ENCODE measurements at places on chromosomes 13 and 19.

DNA sequence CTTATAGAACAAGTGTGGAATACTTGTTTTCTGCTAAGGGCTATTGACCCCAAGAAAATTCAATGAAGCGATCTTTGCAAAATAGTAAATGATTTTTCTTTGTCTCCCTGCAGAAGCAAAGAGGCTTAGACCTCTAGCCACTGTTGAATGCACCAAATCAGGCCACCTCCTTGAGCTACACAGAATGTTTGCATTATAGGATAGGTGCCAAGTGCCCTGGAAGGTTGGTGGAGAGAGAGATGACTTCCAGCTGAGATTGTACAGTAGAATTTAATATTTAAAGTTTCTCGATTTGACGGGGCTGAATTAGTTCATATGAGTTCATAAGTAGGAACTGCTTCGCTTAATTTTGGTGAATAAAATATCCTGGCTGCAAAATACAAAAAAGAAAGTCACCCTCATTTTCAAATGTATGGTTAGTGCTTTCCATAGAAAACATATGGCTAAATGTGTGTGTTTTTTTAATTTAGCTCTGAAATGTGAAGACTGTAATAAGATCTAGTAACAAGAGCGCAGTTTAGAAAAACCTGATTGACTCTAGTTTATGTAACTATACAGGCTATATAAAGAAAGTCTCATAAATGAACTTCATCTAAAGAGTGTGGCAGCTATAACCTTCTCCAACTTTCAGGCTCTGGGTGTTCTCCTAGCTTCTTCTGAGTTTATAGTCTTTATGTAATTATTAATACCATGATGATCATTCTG, 41.6 kb downstream of the LRCH1 start:
- DNase-seq = no peak

DNA sequence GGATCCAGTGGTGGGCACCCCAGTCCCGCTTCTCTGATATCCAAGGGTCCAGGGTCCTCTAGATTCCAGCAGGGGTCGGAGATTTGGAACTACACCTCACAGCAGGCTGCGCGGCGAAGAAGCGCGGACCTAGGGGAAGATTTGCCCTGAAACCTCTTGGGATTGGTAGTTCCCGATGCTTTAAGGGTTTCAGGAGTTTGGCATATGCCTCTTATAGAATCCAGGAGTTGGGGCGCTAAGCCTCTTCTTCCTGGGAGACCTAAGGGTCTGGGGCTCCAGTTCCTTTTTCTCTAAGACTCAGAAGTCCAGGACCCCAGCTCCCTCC, 349 bp downstream of the BCL2L12 start:
- DNase-seq = no peak

DNA sequence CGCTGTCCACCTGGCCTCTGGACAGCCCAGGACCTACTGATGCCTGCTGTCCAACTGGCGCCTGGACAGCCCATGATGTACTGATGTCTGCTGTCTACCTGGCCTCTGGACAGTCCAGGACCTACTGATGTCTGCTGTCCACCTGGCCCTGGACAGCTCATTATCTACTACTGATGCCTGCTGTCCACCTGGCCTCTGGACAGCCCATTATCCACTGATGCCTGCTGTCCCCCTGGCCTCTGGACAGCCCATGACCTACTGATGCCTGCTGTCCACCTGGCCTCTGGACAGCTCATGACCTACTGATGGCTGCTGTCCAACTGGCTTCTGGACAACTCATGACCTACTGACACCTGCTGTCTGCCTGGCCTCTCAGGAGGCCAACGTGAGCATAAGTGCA, 208.1 kb downstream of the TEX29 start:
- no peak for DNase-seq

GRCh38 chr13:105537113-105537512, 998.3 kb downstream of the EFNB2 start:
- DNase-seq = no peak

DNA sequence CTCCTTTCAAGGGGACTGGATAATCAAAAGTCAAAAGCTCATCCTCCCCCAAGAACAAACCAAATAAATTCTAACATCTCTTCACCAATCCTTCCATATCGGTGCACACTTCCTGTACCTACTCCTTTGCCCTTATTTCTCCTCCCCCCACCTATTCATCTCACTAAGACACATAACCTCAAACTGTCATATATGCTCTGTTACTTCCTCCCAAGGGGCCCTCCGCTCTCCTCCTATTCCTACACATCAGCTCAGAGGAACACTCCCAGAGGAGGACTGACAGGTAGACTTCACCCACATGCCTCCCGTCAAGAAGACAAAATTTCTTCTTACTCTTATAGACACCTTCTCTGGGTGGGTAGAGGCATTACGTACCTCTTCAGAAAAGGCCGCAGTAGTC, 48.1 kb downstream of the ZNF93 start:
- DNase-seq = no peak

DNA sequence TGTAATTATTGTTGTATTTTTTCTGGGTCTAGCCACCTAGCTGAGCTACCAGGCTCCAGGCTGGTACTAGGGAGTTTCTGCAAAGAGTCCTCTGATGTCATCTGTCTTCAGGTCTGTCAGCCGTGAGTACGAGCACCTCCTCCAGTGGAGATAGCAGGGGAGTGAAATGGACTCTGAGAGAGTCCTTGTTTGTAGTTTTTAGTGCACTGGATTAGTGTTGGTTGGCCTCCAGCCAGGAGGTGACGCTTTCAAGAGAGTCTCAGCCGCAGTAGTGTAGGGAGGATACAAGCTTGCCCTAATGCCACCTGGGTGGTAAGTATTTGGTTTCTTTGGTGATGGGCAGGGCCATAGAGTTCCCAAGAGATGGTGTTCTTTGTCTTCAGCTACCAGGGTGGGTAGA, 384.8 kb downstream of the SLC7A1 start:
- DNase-seq = no peak

GRCh38 chr13:40981361-40981760, 37.8 kb downstream of the ELF1 start:
- peak; percentile 47 for DNase-seq

DNA sequence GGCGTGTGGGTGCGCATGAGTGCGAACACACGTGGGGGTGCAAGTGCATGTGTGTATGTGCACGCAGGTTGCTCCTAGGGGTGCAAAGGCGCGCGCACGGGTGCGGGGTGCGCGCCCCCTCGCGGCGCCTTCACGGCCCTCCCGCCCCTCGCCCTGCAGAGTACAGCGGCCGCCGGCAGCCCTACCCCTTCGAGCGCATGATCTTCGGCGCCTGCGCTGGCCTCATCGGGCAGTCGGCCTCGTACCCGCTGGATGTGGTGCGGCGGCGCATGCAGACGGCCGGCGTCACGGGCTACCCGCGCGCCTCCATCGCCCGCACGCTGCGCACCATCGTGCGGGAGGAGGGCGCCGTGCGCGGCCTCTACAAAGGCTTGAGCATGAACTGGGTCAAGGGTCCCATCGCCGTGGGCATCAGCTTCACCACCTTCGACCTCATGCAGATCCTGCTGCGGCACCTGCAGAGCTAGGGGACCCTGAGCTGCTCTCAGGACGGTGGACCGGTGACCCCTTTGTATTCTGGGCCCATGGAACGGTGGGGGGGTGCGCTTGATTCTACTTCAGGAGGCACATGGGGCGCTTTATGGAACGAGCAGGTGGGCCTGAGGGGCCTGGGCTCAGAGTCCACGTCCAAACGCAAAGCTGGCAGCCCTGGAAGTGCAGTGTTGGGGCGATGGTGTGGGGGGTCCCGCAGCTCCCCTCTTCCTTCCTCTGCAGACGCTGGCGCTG, 27.7 kb downstream of the TMEM161A start:
- peak; percentile 16 for DNase-seq

GRCh38 chr19:48196321-48196763, 25.9 kb downstream of the ZSWIM9 start:
- no peak for DNase-seq

DNA sequence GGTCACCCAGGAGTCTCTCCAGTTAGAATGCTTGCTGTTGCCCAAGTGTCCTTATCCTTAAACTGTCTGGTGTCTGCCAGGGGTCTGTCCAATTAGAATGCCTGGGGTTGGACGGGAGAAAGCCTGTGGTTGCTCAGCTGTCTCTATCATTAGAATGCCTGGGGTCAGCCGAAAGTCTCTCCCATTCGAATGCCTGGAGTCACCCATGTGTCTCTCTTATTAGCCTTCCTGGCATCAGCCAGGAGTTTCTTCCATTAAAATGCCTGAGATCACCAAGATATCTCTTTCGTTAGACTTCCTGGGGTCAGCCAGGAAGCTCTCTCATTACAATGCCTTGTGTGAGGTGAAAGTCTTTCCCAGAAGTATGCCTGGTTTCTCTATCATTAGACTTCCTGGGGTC, 1521.0 kb downstream of the UQCRFS1 start:
- DNase-seq = no peak

- DNase-seq = no peak
Measured at GRCh38 chr13:79516595-79516994, 35.6 kb downstream of the NDFIP2 start.

- no peak for DNase-seq
Measured at GRCh38 chr13:59133903-59134302, 1029.8 kb downstream of the DIAPH3 start.

- DNase-seq = no peak
Measured at GRCh38 chr13:30413842-30414241, 8.5 kb upstream of the UBE2L5 start.

DNA sequence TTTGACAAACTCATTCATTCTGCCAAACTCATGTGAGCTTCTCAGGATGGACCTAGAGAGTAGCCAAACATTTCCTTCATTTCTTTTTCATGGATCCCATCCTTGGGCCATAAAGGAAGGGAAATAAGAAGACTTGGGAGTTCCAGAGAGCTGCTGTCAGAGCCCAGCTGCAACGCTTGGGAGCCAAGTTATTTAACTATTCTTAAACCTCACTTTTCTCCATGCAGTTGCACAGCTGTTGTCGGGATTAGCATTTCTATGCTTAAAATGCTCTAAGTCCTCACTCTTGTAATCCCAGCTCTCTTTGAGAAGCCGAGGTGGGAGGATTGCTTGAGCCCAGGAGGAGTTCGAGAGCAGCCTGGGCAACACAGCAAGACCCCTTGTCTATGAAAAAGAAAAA, 11.7 kb upstream of the CASP14 start:
- no peak for DNase-seq
